Uterus (tissue), 4 donors: ENCODE measurements at places on chromosomes 7 and 10. TPM values are rescaled to one million over a fixed set of nuclear protein-coding genes. Genes with fewer than 3 reads are reported as not detected.

GRCh38 chr7:73557397-73558257, at the start of gene BCL7B:
Gene BCL7B, minus strand, starts transcription at chr7:73557690. Its CDS starts 112 bp downstream, at chr7:73557578.
- peak; percentile 70 for DNase-seq

DNA sequence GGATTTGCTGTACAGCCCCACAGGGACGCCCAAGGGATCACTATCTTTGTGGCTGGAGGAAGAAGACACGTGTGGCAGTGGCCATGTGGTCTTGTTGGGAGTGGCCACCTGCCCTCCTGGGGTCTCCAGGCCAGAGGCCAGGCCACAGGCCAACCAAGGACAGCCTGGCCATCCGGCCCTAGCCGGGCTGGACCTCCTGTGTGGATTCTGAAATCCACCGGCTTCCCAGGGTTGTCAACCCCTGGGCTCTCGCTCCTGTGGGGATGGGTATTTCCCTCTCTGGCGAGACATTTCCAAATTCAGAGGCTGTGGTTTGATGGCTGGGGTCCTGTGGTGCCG, 31.5 kb upstream of the CFAP46 start:
- peak; percentile 5 for DNase-seq

- no peak for DNase-seq
Observed at GRCh38 chr10:124012991-124013390, 80.4 kb downstream of the CHST15 start.

- DNase-seq = no peak
Observed at GRCh38 chr10:78774614-78774998, 294.2 kb upstream of the ZMIZ1 start.

- DNase-seq = no peak
Observed at GRCh38 chr7:111910656-111911055, 295.5 kb downstream of the DOCK4 start.

GRCh38 chr10:5466451-5467206, 32.7 kb downstream of the CALML5 start:
- peak; percentile 76 for DNase-seq

- no peak for DNase-seq
Observed at GRCh38 chr7:143016996-143017395, 9.9 kb downstream of the OR9A2 start.

RSPH10B gene
- total RNA-seq = 1.1 TPM

BICC1 gene
- 1.3 TPM for total RNA-seq

ADARB2 gene
- not detected for total RNA-seq

CDC14C gene
- not detected for total RNA-seq

TUBB8 gene
- not detected for total RNA-seq
